ENCODE measurements at places on chromosomes 2 and 18.
A peak's percentile ranks its signal among the peaks of the same experiment; 100 is the strongest.

GRCh38 chr2:110157153-110157793, 41.7 kb upstream of the MALL start:
- peak; percentile 27 for DNase-seq

GRCh38 chr18:55245211-55245614, 286.0 kb upstream of the CCDC68 start:
- no peak for DNase-seq

- peak; percentile 36 for DNase-seq
Observed at GRCh38 chr18:12308386-12309100, 502 bp downstream of the TUBB6 start.

DNA sequence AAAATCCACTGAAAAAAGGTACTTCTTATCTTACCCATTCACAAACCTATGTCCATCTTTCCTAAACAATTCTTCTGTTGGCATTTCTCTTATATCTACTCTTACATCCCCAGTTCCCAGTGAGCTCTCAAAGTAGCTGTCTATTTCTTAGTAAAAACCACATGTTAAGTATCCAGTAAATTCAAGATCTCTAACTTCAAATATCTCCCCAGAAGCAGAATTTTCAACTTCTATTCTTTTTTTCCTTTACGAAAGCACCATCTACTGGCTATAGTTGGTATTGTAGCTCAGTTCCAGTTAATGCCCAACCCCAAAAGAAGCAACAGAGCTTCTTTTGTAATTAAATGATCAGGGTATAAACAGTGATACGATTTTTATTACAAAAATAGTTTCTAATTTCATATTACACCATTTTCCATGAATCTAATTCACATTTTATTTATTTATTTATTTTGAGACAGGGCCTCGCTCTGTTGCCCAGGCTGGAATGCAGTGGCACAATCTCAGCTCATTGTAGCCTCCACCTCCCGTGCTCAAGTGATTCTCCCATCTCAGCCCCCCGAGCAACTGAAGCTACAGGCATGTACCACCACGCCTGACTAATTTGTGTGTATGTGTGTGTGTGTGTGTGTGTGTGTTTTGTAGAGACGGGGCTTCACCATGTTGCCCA, 28.5 kb downstream of the HRH4 start:
- DNase-seq, result no peak

DNA sequence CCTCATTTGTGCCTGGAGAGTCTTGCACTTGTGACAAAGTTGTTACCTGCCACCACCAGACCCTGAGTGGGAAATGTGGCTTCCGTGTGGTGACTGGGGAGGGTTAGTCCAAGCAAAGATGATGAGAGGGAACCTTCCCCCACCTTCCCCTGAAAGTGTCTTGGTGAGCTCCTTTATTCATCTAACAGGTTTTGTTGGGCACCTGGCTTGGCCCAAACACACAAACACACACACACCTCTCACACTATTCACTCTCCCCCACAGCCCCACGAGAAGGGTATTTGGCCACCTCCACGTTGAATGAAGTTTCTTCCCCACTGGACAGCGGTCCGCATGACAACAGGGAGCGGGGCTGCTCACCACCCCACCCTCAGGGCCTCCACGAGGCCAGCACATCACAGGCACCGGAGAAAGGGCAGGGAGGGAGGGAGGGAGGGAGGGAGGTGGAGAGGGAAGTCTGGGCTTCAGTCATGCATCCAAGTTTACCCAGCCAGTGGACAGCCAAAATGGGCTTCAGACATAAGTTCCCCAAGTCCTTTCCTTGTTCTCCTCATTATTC, 1.4 kb downstream of the CIB4 start:
- DNase-seq, result no peak

Data from activated CD4-positive, alpha-beta memory T cell treated with anti-CD3 and anti-CD28 coated beads, Interleukin-2, amount 10 ng/mL, durations not matched to agents 7 days and 5 days (primary cell).